ENCODE measurements at places on chromosomes 7 and 10. TPM values are rescaled to one million over a fixed set of nuclear protein-coding genes. Genes with fewer than 3 reads are reported as not detected.

GRCh38 chr10:86194684-86195083 lies 171.9 kb downstream of the GRID1 start:
- DNase-seq: no peak

GRCh38 chr7:30804078-30804661 lies 33.0 kb downstream of the MINDY4 start:
- peak; percentile 95 for DNase-seq

- DNase-seq: no peak
These were observed 282.6 kb upstream of the LRRN3 start for GRCh38 chr7:110808361-110808760.

GRCh38 chr7:144731661-144732351 lies 104.0 kb downstream of the TPK1 start:
- no peak for DNase-seq

- DNase-seq: no peak
These were observed 22.4 kb upstream of the ZMIZ1 start for GRCh38 chr10:79046326-79046725.

DNA sequence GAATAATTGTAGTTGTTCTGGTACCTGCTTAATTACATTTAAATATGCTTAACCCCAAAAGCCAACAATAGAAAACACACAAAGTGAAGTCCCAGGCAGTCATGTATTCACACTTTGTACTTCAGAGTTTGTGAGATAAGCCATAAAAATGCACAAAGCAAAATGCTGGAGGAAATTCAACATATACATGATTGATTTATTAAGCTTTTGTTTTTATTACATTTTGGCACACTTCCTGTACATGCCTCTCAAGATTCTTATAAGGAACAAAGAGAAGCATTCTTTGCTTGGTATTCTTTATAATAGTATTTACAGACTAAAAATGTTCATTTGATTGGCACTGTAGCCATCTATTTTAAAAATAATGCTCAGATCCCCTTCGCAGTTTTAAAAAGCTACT lies 107.7 kb upstream of the ANK3 start:
- no peak for DNase-seq

GRCh38 chr10:61663466-61663865 lies 737 bp downstream of the CABCOCO1 start:
- no peak for DNase-seq

DNA sequence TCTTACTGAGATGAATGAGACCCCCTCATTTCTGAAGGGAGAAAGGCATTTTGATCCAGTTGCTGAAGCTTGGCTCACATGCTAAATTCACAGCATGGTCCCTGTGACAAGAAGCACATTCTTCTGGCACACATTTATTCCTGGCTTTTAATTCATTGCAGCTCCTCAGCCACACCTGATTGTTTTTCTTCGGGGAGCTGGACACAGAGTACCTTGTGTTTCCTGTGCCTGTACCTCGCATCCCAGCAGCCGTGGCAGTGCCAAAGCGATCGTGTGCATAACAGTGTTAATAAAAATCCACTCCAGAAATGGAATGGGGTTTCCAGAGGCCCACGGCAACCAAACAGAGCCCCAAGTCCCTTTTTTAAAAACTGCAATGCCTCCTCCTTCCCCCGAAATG lies 615.3 kb upstream of the MGMT start:
- no peak for DNase-seq

DNA sequence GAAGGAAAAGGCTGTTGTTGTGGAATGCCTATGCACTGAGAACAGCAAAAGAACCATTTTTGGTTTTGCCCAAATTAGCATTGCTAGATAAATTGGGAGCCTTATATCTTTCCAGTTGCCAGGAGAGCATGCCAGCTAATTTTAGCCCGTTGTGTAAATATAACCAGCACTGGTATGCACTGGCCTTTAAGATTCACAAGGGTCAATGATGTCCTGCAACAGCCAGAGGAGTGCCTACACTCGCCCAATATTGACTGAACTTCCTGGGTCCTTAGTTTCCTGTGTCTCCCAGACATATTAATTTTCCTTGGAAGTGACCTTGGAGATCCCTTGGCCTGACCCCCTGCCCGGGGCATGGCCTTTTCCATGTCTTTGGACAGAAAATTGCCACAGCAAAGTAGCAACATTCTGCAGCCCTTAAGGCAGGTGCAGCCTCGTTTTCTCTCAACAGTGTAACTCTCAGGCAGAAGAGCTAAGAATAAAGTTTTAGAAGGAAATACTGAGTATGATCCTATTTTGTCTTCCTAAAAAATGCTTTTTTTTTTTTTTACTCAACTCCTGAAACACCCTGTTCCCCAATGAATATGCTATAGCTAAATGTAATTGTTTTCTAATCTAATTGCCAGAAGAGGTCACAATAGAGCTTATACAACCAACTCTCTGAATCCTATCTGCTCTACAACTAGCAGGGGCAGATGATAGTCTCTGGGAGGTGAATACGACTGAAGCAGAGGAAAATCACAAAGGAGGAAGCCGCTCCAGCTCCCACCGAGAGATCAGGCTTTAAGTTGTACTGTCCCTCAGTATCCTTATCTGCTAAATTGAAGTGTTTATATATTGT lies 131.9 kb upstream of the PCGF5 start:
- DNase-seq: no peak

- DNase-seq: no peak
These were observed 209.4 kb downstream of the POU6F2 start for GRCh38 chr7:39187130-39187529.

GRCh38 chr10:104735036-104735756 lies 94.1 kb downstream of the SORCS3 start:
- DNase-seq: no peak

GRCh38 chr7:120303105-120303504 lies 30.1 kb downstream of the KCND2 start:
- no peak for DNase-seq

DNA sequence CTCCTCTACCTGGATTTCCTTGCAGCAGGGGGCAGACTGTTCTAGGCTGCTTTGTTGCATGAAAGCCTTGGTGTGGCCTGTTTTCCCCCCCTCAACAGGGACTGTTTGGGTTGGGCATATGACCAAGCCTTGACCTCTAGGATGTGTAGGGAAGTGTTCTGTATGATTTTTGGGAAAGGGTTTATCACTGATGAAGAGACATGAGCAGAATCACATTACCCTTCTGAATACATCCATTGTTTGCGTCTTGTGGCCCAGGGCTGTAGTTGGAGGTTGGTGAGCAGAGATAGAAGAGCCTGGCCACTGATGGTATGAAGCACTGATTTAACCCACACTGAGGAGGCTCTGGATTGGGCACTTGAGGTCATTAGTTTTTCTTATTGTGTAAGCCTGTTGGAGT lies 26.6 kb downstream of the ZNF12 start:
- no peak for DNase-seq

- no peak for DNase-seq
These were observed 68.7 kb upstream of the CAMK2B start for GRCh38 chr7:44394112-44394447.

GRCh38 chr10:124318811-124319210 lies 99.9 kb downstream of the OAT start:
- DNase-seq: no peak

- DNase-seq: no peak
These were observed 13.7 kb downstream of the NRAP start for GRCh38 chr10:113650172-113650571.

Gene CAV1
- total RNA-seq: 210 TPM

Gene ZNF273
- 13.4 TPM for total RNA-seq

Gene CDK13
- 50.1 TPM for total RNA-seq

Gene GIMAP4
- total RNA-seq: 0.12 TPM

Gene CYP17A1
- not detected for total RNA-seq

Data from H4 (cell line).